ENCODE measurements at places on chromosomes 6 and 20. TPM values are rescaled to one million over a fixed set of nuclear protein-coding genes. Genes with fewer than 3 reads are reported as not detected.

- H3K4me1 ChIP-seq, result no peaks in the 10 kb centered on the region
- peaks cover 13% of the 10 kb centered on the region for H3K27me3 ChIP-seq
- H3K27ac ChIP-seq, result no peak overlapping the region
- no peak for DNase-seq
- no peak overlapping the region for H3K4me3 ChIP-seq
These were observed 204.9 kb downstream of the EPM2A start for GRCh38 chr6:145530454-145530853.

DNA sequence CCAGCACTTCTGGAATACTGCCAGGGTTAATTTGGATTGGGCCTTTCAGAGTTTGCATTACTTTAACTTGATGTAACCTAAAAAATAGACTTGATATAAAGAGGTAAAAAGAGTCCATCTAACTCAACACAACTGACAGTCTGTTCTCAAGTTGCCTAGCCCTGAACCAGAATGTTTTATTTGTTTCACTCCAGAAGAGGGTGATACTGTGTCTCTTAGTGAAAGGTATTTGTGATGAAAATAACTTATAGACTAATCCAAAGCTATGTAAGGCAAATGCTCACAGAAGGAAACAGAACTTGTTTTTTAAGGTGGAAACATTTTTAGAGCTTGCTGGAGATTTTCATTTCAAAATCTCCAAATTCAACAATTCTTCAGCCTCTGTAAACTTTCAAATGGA is 469.1 kb upstream of the RUNX2 start:
- no peak for DNase-seq
- H3K27me3 ChIP-seq, result no peaks in the 10 kb centered on the region
- H3K36me3 ChIP-seq, result peaks cover 2% of the 10 kb centered on the region
- no peak overlapping the region for H3K27ac ChIP-seq

- H3K4me3 ChIP-seq, result peak overlapping the region; percentile 96
- H3K27me3 ChIP-seq, result no peaks in the 10 kb centered on the region
- DNase-seq, result no peak
- peaks cover 66% of the 10 kb centered on the region for H3K4me1 ChIP-seq
These were observed 616 bp downstream of the TUBB start for GRCh38 chr6:30720738-30721197.

GRCh38 chr6:161482517-161482858 is 208.6 kb upstream of the AGPAT4 start:
- DNase-seq, result no peak
- H3K4me3 ChIP-seq, result no peak overlapping the region
- H3K27me3 ChIP-seq, result no peaks in the 10 kb centered on the region
- H3K4me1 ChIP-seq, result peaks cover 45% of the 10 kb centered on the region
- H3K27ac ChIP-seq, result no peak overlapping the region

- H3K4me3 ChIP-seq, result no peak overlapping the region
- H3K4me1 ChIP-seq, result peaks cover 26% of the 10 kb centered on the region
- H3K27ac ChIP-seq, result peak overlapping the region; percentile 68
- DNase-seq, result no peak
- no peaks in the 10 kb centered on the region for H3K27me3 ChIP-seq
These were observed 71.2 kb downstream of the RAMACL start for GRCh38 chr6:166515072-166515810.

GRCh38 chr6:138467901-138468300 is 31.4 kb downstream of the NHSL1 start:
- no peak for DNase-seq
- no peak overlapping the region for H3K4me3 ChIP-seq
- H3K4me1 ChIP-seq, result peaks cover 16% of the 10 kb centered on the region
- H3K36me3 ChIP-seq, result peaks cover 4% of the 10 kb centered on the region
- H3K27ac ChIP-seq, result no peak overlapping the region

- DNase-seq, result no peak
- no peaks in the 10 kb centered on the region for H3K36me3 ChIP-seq
- peaks cover 14% of the 10 kb centered on the region for H3K27me3 ChIP-seq
- H3K4me3 ChIP-seq, result no peak overlapping the region
- no peaks in the 10 kb centered on the region for H3K4me1 ChIP-seq
These were observed 35.8 kb upstream of the NOP56 start for GRCh38 chr20:2616634-2617033.

- DNase-seq, result no peak
- H3K4me3 ChIP-seq, result no peak overlapping the region
- no peaks in the 10 kb centered on the region for H3K36me3 ChIP-seq
- peaks cover 35% of the 10 kb centered on the region for H3K27me3 ChIP-seq
- peaks cover 2% of the 10 kb centered on the region for H3K4me1 ChIP-seq
These were observed 189.8 kb upstream of the CEP162 start for GRCh38 chr6:84417260-84417659.

DNA sequence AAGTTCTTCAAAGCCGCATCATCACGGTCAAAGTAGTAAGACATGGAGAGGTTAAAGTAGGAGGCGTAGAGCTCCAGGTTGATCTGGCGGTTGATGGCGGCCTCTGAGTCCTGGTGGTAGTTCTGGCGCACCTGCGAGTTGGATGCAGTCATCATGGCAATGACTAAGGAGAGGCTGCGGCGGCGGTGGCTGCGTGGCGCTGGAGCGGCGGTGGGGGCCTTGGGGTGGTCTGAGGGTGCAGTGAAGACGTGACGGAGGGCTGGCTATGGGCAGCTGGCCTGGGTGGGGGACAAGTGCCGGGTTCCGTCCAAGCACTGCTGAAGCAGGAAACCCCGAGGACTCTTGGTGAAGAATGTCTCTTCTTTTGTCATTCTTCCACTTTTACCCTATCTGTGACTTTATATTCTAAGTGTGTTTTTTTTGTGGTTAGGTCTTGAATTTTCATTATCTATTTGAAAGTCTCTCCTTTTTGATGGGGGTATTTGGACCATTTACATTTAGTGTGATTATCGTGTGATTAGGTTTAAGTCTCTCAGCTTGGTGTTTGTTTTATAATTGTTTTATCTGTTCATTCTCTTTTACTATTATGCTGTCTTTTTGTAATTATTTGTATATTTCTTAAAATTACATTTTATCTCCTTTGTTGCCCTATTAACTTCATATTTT is 94.6 kb downstream of the TFAP2B start:
- no peaks in the 10 kb centered on the region for H3K4me1 ChIP-seq
- peaks cover 6% of the 10 kb centered on the region for H3K36me3 ChIP-seq
- no peak for DNase-seq

DNA sequence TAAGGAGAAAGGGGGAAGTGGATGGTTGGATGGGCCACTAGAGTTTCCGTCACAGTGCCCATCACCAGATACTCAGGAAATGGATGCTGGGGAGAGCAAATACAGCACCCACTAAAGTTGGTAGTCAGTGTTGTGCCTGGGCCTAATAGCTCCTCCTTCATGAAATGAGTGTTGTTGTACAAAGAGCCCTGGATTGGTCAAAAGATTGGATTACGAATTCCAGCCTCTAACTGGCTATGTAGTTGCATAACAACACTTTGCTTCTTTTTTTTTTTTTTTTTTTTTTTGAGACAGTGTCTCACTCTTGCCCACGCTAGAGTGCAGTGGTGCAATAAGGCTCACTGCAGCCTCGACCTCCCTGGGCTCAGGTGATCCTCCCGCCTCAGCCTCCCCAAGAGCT is 27.4 kb downstream of the KCNG1 start:
- H3K4me3 ChIP-seq, result no peak overlapping the region
- DNase-seq, result no peak
- H3K27me3 ChIP-seq, result peaks cover 3% of the 10 kb centered on the region
- peaks cover 12% of the 10 kb centered on the region for H3K4me1 ChIP-seq
- H3K27ac ChIP-seq, result no peak overlapping the region
- no peaks in the 10 kb centered on the region for H3K36me3 ChIP-seq

The CCNC gene
- 45.0 TPM for total RNA-seq

Data from chondrocyte (in vitro differentiated cells).